ENCODE measurements at places on chromosomes 2 and 18.

- peak; percentile 48 for DNase-seq
Measured at GRCh38 chr2:132669908-132670495, at the start of gene LYPD1. Gene LYPD1 (minus strand): TSS chr2:132670205. CDS start chr2:132669932, 273 bp downstream.

DNA sequence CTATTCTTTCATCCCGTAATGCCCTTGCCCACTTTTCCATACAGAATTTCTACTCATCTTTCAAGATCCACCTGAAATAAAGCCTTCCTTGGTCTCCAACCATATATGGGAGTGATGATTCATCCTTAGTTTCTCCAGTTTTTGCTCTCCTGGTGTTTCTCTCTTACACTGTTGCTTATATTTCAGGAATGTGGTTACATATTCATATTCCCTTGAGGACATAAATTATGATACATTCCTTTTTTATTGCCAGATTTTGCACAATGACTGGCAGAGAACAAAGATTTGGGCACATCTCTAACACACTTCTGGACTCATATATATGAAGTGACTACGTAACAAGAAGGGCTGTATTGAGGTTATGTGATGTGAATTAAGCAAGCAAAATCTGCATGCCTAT, 1573.4 kb upstream of the NXPH2 start:
- no peak for DNase-seq

- DNase-seq: peak; percentile 74
Measured at GRCh38 chr2:172172513-172173173, 69.9 kb upstream of the DLX2 start.

- no peak for DNase-seq
Measured at GRCh38 chr2:78561876-78562275, 463.6 kb upstream of the REG3G start.

GRCh38 chr2:20229322-20230113, 4.6 kb upstream of the SDC1 start:
- no peak for DNase-seq
